Forelimb muscle (tissue), 1 donor: ENCODE measurements at places on chromosomes 1 and 21. TPM values are rescaled to one million over a fixed set of nuclear protein-coding genes. Genes with fewer than 3 reads are reported as not detected.

GSTM5 gene
- 16.6 TPM for polyA plus RNA-seq

TMIGD3 gene
- polyA plus RNA-seq = 0.24 TPM

TOMM40L gene
- 9.8 TPM for polyA plus RNA-seq

GJC2 gene
- 0.48 TPM for polyA plus RNA-seq

AMY1C gene
- not detected for polyA plus RNA-seq

LRRC71 gene
- polyA plus RNA-seq = 1.2 TPM

KRTAP11-1 gene
- not detected for polyA plus RNA-seq

SGIP1 gene
- 1.6 TPM for polyA plus RNA-seq

SEMA6C gene
- 97.0 TPM for polyA plus RNA-seq

GJA4 gene
- polyA plus RNA-seq = 35.0 TPM

LHX8 gene
- not detected for polyA plus RNA-seq

MCOLN3 gene
- polyA plus RNA-seq = 3.4 TPM

ZMYND12 gene
- 0.37 TPM for polyA plus RNA-seq

CHI3L1 gene
- 1.1 TPM for polyA plus RNA-seq

CD55 gene
- 15.2 TPM for polyA plus RNA-seq

PTAFR gene
- polyA plus RNA-seq = 1.7 TPM

PRDM16 gene
- 0.62 TPM for polyA plus RNA-seq

LAX1 gene
- 0.19 TPM for polyA plus RNA-seq

RYR2 gene
- 2.4 TPM for polyA plus RNA-seq

LCE1E gene
- not detected for polyA plus RNA-seq

EXTL1 gene
- 4.8 TPM for polyA plus RNA-seq

MYOG gene
- 442 TPM for polyA plus RNA-seq

HSPG2 gene
- polyA plus RNA-seq = 223 TPM

TPTE gene
- not detected for polyA plus RNA-seq

LIN28A gene
- not detected for polyA plus RNA-seq

CYP4Z1 gene
- 0.27 TPM for polyA plus RNA-seq

ARHGEF10L gene
- polyA plus RNA-seq = 23.2 TPM

RHD gene
- polyA plus RNA-seq = 1.0 TPM

CD5L gene
- 0.06 TPM for polyA plus RNA-seq

HMGCL gene
- 21.8 TPM for polyA plus RNA-seq

AGRN gene
- 37.5 TPM for polyA plus RNA-seq

CRP gene
- not detected for polyA plus RNA-seq

RIPPLY3 gene
- polyA plus RNA-seq = 0.11 TPM

KCNJ6 gene
- 2.1 TPM for polyA plus RNA-seq

TUT4 gene
- 88.4 TPM for polyA plus RNA-seq

RGSL1 gene
- not detected for polyA plus RNA-seq

CCDC24 gene
- 0.78 TPM for polyA plus RNA-seq

NKAIN1 gene
- 1.3 TPM for polyA plus RNA-seq

LCE1D gene
- polyA plus RNA-seq = not detected

SLC25A34 gene
- polyA plus RNA-seq = 6.9 TPM

CAMK2N1 gene
- 4.2 TPM for polyA plus RNA-seq

FCGR2B gene
- polyA plus RNA-seq = 0.16 TPM

GPR161 gene
- 10.8 TPM for polyA plus RNA-seq

INSRR gene
- 0.70 TPM for polyA plus RNA-seq

LCE1F gene
- not detected for polyA plus RNA-seq

ALG14 gene
- polyA plus RNA-seq = 5.4 TPM

CD34 gene
- 147 TPM for polyA plus RNA-seq

OR2T29 gene
- not detected for polyA plus RNA-seq

SLX9 gene
- 23.4 TPM for polyA plus RNA-seq

DMRTA2 gene
- 0.05 TPM for polyA plus RNA-seq

ITLN2 gene
- polyA plus RNA-seq = not detected

LELP1 gene
- not detected for polyA plus RNA-seq

NGF gene
- polyA plus RNA-seq = 1.9 TPM
